ENCODE measurements at places on chromosomes 4 and X. TPM values are rescaled to one million over a fixed set of nuclear protein-coding genes. Genes with fewer than 3 reads are reported as not detected.

- DNase-seq = no peak
- no peak overlapping the region for H3K4me3 ChIP-seq
- H3K4me1 ChIP-seq = no peaks in the 10 kb centered on the region
- H3K36me3 ChIP-seq = no peaks in the 10 kb centered on the region
Observed at GRCh38 chr4:122814426-122814825, 12.2 kb upstream of the FGF2 start.

GRCh38 chrX:133658293-133658911 is 243.1 kb upstream of the GPC4 start:
- no peaks in the 10 kb centered on the region for H3K27me3 ChIP-seq
- H3K4me1 ChIP-seq = no peaks in the 10 kb centered on the region
- no peaks in the 10 kb centered on the region for H3K36me3 ChIP-seq
- DNase-seq = no peak

GRCh38 chrX:118883994-118884393 is 60.4 kb downstream of the ZCCHC12 start:
- H3K36me3 ChIP-seq = no peaks in the 10 kb centered on the region
- no peak overlapping the region for H3K4me3 ChIP-seq
- no peak overlapping the region for H3K27ac ChIP-seq

GRCh38 chr4:140726776-140727500 is 29.2 kb downstream of the TBC1D9 start:
- H3K27ac ChIP-seq = no peak overlapping the region
- DNase-seq = no peak

DNA sequence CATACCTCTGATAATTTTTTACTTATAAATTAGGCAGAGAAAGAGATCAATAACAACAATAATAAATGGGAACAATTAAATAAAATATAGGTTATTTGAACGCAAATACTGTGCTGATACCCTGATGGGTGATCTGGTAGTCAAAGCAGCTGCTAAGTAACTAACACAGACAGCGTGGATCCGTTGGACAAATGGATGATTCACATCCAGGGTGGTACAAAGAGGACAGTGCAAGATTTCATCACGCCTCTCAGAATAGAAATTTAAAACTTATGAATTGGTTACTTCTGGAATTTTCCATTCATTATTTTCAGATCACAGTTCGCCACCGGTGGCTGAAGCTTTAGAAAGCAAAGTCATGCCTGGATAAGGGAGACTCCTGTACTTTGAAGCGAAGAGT is 1066.0 kb upstream of the ADGRL3 start:
- H3K4me3 ChIP-seq = no peak overlapping the region
- no peaks in the 10 kb centered on the region for H3K27me3 ChIP-seq
- H3K27ac ChIP-seq = no peak overlapping the region
- no peaks in the 10 kb centered on the region for H3K36me3 ChIP-seq

DNA sequence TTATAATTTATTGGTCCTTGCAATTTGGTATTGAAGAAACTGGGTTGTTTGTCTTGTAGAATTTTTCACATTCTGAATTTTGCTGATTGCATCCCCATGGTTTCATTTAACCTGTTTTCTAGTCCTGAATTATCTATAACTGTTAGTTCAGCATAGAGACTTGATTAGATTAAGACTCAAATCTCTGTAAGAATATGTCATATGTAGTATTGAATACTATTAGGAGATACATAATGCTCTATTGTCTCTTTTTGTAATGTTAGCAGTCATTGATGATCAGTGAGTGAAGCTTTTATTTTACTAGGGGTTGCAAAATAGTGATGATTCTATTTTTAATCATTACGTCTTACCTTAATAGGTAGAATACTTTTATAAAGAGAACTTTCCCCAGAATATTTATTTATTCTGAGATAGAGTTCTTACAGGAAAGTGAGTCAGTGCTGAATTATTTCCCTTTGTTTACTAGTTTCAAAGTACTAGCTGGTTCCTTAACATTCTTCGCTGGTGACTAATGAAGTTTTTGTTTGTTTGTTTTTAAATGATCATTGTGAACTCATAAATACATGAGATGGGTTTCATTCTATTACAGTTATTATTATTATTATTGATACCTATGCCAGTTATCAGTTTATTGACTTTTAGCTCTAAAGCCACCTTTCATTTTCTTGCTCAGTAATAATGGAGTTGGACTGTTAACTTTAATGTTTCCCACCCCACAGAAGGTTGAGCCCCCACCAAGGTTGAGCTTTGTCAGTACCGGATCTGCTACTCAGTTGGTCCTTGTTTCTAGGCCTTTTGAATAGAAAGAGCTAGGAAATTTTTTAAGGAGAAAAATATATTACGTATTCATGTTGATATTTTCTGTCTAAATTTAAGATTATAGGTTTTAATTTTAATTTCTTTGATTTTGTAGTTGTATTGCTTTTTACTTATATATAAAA is 102.3 kb downstream of the LARP1B start:
- H3K27ac ChIP-seq = no peak overlapping the region
- H3K36me3 ChIP-seq = no peaks in the 10 kb centered on the region
- H3K4me1 ChIP-seq = no peaks in the 10 kb centered on the region
- no peaks in the 10 kb centered on the region for H3K27me3 ChIP-seq
- no peak for DNase-seq

- H3K27ac ChIP-seq = no peak overlapping the region
- DNase-seq = no peak
- no peaks in the 10 kb centered on the region for H3K36me3 ChIP-seq
Observed at GRCh38 chrX:128739539-128739938, 687.3 kb upstream of the ACTRT1 start.

DNA sequence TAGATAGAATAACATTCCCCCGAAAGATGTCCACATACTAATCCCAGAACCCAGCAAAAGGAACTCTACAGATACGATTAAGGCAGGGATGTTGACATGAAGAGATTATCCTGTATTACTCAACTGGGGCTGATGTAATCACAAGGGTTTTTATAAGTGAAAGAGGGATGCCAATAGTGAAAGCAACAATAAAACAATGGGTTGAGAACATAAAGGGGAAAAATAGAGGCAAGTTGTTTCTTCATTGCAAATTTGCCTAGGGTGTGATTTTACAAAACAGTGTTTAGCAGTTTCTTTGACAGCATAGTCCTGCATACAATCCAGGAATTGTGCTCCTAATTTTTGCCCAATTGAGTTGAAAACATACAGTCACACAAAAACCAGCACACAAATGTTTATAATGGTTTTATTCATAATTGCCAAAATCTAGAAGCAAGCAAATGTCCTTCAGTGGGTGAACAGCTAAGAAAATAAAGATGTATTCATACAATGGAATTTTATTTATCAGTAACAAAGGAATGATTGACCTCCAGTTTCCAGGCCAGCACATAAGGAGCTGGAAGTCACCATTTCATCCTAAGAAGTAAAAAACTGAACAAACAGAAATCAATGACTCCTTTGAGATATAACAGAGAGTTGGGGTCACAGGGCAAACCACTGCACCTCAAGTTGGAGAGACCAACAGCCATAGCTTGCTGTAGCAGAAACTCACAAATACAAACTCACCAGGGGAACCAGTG is 107.2 kb downstream of the CENPC start:
- no peaks in the 10 kb centered on the region for H3K4me1 ChIP-seq
- no peaks in the 10 kb centered on the region for H3K27me3 ChIP-seq
- no peaks in the 10 kb centered on the region for H3K36me3 ChIP-seq
- no peak for DNase-seq

- H3K4me3 ChIP-seq = no peak overlapping the region
- DNase-seq = no peak
- no peaks in the 10 kb centered on the region for H3K4me1 ChIP-seq
- H3K36me3 ChIP-seq = no peaks in the 10 kb centered on the region
- no peaks in the 10 kb centered on the region for H3K27me3 ChIP-seq
Observed at GRCh38 chr4:44538534-44538933, 89.9 kb upstream of the KCTD8 start.

DNA sequence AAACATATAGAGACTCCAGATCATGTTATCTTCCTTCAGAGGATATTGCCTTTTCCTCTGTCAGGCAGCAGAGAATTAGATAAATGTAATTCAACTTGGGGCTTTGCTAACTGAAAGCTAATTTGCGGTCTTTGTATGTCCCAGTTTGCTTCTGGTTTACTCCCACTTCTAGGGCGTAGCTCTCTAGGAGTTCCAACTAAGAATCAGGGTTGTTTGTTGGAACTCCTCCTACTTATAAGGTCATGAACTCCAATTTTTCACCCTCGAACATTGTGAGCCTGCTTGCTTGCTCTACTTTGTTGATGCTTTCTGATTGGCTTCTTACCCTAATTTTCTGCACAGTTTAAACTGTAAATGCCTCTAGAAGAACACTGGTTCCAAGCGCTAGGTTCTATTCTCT is 66.1 kb downstream of the FMR1NB start:
- H3K4me3 ChIP-seq = no peak overlapping the region
- H3K36me3 ChIP-seq = no peaks in the 10 kb centered on the region
- no peaks in the 10 kb centered on the region for H3K27me3 ChIP-seq
- H3K27ac ChIP-seq = no peak overlapping the region
- DNase-seq = no peak

- no peaks in the 10 kb centered on the region for H3K4me1 ChIP-seq
- H3K27ac ChIP-seq = no peak overlapping the region
- H3K4me3 ChIP-seq = no peak overlapping the region
- no peaks in the 10 kb centered on the region for H3K27me3 ChIP-seq
- DNase-seq = no peak
Observed at GRCh38 chr4:184906480-184907097, 80.8 kb upstream of the ACSL1 start.

- H3K27ac ChIP-seq = no peak overlapping the region
- no peaks in the 10 kb centered on the region for H3K4me1 ChIP-seq
- DNase-seq = peak; percentile 20
- H3K36me3 ChIP-seq = no peaks in the 10 kb centered on the region
- no peaks in the 10 kb centered on the region for H3K27me3 ChIP-seq
Observed at GRCh38 chr4:98828801-98829200, 100.1 kb downstream of the EIF4E start.

DNA sequence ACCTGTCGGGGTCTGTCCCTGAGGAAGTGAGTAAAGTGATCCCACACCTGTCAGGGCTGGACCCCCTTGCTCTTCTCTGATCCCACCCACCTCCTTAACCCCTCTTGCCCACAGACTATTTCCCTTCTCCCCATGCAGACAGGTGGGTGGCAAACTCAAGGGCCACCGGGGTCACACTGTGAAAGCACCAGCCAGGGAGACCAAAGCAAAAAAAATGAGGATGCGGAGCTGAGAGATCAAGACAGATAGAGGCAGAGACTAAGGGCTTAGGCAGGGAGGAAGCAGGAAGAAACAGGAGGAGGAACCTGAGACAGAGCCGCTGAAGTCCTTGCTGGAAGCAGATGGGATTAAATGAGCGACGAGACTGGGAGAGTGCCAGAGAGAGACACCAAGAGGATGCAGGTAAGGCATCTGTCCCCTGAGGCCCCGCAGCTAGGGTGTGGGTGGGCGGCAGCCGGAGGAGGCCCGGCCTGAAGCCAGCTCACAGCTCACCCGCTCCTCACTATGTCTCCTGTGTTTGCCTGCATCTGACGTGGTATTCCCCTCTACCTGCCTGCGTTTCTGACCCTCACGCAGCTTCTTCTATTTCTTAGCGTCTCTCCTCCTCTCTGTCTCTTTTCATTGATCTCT is 7.2 kb downstream of the TIMM17B start:
- H3K27me3 ChIP-seq = no peaks in the 10 kb centered on the region
- H3K4me3 ChIP-seq = peak overlapping the region; percentile 49
- H3K27ac ChIP-seq = no peak overlapping the region
- H3K4me1 ChIP-seq = peaks cover 5% of the 10 kb centered on the region
- DNase-seq = no peak

- no peak overlapping the region for H3K4me3 ChIP-seq
- H3K27ac ChIP-seq = no peak overlapping the region
- no peaks in the 10 kb centered on the region for H3K4me1 ChIP-seq
- H3K27me3 ChIP-seq = no peaks in the 10 kb centered on the region
- peak; percentile 35 for DNase-seq
Observed at GRCh38 chr4:7335344-7336066, 99.2 kb downstream of the PSAPL1 start.

DNA sequence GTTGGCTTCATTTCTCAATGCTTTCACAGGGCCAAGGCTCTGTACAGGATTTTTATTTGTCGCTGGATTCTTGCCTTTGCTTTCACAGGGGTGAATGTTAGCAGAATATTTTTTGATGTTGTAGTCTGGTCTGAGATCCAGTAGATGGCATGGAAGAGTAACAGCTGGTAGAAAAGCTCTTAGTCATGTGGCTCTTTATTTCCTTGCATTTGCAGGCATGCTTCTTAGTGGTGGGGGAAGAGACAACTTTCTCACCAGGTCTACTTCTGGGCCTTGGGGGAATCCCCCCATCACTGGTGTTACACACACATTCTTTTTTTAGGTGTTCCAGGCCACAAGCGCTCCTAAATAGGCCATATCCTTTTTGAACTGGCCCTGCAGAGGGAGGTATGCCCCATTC is 58.2 kb upstream of the DKK2 start:
- no peaks in the 10 kb centered on the region for H3K4me1 ChIP-seq
- no peak for DNase-seq
- H3K36me3 ChIP-seq = no peaks in the 10 kb centered on the region
- no peak overlapping the region for H3K27ac ChIP-seq
- no peak overlapping the region for H3K4me3 ChIP-seq
- H3K27me3 ChIP-seq = no peaks in the 10 kb centered on the region

DNA sequence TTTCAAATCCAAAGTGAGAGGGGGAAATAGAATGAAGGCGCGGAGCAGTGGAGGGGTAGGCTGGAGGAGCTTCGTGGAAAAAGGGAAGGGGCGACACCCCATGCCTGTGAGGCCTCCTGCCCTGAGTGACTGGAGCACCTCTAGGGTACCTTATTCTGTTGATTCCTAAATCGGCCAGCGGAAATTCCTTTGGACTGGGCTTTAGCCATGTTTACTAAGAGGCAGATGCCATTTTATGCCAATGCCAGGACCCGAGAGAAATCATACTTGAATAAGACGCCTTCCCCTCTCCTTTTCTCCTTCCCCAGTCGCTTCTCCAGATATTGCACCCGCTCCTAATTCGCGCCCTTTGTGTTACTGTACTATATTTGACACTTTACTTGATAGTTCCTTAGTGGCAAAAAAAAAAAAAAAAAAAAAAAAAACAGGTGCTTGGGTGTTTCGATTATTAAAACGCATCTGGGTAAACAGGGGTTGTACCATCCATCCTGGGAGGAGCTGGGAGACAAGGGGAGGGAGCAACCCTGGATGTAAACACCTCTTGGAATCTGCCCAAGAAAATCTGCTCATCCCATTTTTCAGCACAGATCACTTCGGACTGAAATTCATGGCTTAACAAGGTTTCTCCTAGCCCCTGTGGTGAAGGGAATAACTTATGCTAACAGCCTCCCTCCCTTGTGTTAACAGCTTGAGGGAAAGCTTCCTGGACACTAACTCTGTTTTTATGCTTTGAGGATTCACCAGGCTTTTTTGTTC is 1.5 kb downstream of the BMP3 start:
- H3K4me1 ChIP-seq = no peaks in the 10 kb centered on the region
- no peak overlapping the region for H3K27ac ChIP-seq
- DNase-seq = no peak
- H3K27me3 ChIP-seq = no peaks in the 10 kb centered on the region
- no peak overlapping the region for H3K4me3 ChIP-seq

Gene SNCA
- total RNA-seq = 0.44 TPM

Gene AFM
- total RNA-seq = not detected

Gene HS3ST1
- 0.07 TPM for total RNA-seq

Gene PFKFB1
- total RNA-seq = 0.69 TPM

Gene TRIML1
- total RNA-seq = not detected

Measured in CD8-positive, alpha-beta memory T cell (primary cell).